ENCODE measurements at places on chromosomes 4 and X. TPM values are rescaled to one million over a fixed set of nuclear protein-coding genes. Genes with fewer than 3 reads are reported as not detected.

The PRSS12 gene
- polyA plus RNA-seq = 11.1 TPM

GRCh38 chrX:150372280-150372679 lies 9.2 kb downstream of the MAMLD1 start:
- DNase-seq = no peak

GRCh38 chrX:131840799-131841495 lies 182.2 kb upstream of the STK26 start:
- DNase-seq = no peak

The BLTP1 gene
- 74.8 TPM for polyA plus RNA-seq

The FAM13A gene
- polyA plus RNA-seq = 27.5 TPM
